Esophagus squamous epithelium (tissue), 5 donors: ENCODE measurements at places on chromosomes 5 and 9.
A peak's percentile ranks its signal among the peaks of the same experiment; 100 is the strongest.

DNA sequence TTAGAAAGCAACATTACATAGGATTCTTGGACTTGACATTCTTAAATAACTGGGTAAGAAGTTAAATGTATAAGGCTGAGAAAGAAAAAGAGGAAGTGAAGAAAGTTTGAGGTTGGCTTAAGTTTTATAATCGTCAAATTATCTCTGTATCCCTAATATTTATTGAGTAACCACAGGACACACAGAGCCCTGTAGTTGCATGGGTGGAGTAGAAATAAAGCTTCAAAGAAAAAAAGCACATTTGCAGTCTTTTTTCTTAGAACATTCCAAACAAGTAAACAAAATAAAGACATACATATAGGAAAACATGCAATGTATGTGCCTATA, 137.0 kb downstream of the CCDC192 start:
- no peak for DNase-seq

DNA sequence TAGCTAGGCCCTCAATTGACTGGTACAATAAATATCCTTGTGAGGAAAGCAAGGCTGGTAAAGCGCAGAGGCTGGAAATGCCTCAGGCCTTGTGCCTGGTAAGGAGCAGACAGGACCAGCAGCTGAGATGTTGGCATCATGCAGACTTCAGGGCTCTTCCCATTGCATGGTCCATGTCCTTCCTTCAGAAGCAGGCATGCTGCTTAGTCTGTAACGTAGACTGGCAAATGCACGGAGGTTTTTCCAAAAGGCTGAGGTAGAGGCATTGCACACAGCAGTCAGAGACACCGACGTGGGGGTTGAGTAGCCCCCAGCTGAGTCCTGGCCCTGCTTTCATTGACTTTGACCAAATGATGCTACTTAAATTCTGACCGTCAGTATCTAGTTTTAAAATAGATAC, 87.1 kb downstream of the ADRB2 start:
- DNase-seq = no peak

- no peak for DNase-seq
Observed at GRCh38 chr5:74371621-74372020, 268.9 kb downstream of the ENC1 start.

DNA sequence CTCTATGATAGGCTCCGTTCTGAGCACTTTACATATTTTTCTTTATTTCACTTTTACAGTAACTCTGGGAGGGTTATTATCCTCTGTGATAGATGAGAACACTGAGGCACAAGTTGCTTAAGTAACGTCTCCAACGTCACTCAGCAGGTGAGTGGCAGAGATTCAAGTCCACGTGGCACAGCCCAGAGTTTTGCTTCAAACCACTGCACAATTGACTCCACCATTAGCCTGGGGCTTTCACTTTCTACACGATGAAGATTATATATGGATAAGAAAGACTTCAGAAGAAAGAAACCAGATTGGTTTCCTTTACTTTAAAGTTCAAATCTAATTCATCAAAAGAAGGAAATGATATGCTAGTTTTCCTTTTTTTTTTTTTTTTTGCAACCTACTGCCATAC, 245.9 kb downstream of the SYK start:
- no peak for DNase-seq

GRCh38 chr5:152349683-152350526, 55.2 kb downstream of the NMUR2 start:
- no peak for DNase-seq

- no peak for DNase-seq
Observed at GRCh38 chr5:88680253-88681132, 202.5 kb downstream of the MEF2C start.

DNA sequence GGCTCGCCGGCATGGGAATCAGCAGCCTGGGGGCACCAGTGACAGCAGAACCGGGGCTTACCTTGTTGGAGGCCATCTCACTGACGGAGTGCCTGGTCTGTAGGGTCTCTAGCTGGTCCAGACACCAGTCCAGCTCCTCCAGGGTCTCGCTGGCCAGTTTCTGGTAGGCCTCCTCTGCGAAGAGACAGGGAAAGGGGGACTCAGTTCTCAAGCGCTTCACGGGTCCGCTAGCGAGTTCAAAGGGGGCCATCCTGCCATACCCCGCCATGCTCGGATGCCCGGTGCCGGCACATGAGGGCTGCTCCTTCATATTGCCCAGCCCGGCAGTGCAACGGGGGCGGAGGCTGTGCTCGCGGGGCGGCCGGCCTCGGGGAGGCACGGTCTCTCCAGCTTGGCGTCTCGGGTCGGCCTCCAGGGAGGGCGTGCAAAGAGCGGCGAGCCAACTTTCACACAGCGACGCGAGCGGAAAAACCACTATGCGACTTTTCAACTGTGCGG, 456.0 kb downstream of the RAB3C start:
- DNase-seq = no peak

GRCh38 chr5:13783726-13784125, 160.8 kb downstream of the DNAH5 start:
- DNase-seq = no peak

DNA sequence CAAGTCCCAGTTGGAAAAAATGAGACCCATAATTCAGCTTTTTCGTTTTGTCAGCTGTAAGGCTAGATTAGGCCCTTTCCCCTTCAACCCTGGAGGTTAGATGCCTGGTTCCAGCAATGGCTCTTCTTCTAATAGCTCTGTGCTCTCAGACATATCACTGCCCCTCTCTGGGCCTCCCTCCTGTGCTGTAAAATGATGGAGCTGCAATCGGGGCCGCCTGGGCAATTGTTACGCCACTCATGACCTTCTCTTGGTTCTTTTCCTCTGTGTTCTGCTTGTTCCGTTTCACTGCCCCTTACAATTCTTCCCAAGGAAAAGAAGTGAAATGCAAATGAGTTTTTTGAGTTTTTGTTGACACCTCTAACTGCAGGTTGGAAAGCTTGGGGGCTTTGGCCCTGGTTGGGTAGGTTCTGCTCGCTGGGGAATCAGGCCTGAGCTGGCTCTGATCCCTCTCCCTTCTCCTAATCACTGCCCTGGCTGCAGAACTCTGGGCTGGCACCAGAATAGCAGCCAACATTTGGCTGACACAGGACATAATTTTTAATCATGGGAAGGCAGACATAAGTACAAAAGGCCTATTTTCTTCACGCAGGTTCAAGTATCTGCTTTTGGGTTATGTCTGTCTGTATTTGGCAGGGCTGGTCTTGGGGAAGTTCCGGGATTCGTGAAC, 110.9 kb downstream of the FOXD1 start:
- no peak for DNase-seq

DNA sequence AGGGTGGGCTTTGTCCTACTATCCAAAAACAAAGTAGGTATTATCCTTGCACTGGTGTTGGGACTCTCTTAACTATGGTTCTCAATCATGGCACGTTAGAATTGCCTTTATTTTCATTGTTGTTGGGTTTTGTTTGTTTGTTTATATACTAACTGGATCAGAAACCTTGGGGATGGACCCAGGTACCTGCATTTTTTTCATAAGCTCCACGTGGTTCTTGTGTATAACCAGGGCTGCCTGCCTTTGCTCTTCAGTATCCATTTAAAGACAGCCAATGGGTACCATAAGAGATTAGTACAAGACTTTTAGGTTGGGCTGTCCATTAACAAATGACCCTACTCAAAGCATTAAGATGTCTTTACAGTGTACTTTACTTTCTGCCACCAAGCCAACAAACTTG, 2.5 kb upstream of the SSBP2 start:
- no peak for DNase-seq

- no peak for DNase-seq
Observed at GRCh38 chr9:37471942-37472684, 6.9 kb upstream of the ZBTB5 start.

- no peak for DNase-seq
Observed at GRCh38 chr5:9922719-9923118, 292.6 kb upstream of the TAS2R1 start.

DNA sequence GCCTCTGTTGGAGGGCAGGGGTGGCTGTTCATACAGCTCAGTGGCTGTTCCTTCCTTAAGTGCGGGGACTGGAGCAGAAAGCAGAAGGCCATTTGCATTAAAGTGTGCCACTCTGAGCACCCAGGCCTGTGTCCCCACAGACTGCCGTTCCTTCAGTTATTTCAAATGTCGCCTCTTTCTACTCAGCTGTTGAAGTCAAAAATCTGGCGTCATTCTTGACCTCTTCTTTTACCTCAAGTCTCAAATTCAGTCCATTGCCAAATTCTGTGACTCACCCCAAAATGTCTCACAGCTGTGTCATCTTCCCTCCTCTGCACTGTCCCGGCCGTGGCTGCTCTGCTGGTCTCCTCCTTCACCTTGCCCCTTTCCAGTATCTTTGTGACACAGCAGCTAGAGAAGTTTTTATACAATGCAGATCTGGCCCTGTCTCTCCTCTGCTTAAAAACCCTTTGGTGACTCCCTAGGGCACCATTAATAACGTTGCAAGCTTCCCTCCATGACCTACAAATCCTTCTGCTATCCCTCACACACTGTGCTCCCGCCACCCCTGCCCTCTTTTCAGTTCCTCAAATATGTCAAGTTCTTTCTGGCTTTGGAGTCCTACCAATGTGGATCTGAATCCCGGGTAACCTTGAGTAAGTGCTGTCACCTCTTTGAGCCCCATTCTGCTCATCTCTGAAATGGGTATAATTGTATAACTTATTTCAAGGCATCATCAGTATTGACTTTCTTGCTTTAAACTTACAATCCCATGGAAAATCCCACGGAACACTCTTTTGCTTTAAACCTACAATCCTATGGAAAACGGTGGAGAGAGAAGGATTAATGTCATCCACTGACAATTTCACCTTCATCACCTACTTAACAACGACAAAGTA, 98.3 kb upstream of the BOD1 start:
- no peak for DNase-seq

DNA sequence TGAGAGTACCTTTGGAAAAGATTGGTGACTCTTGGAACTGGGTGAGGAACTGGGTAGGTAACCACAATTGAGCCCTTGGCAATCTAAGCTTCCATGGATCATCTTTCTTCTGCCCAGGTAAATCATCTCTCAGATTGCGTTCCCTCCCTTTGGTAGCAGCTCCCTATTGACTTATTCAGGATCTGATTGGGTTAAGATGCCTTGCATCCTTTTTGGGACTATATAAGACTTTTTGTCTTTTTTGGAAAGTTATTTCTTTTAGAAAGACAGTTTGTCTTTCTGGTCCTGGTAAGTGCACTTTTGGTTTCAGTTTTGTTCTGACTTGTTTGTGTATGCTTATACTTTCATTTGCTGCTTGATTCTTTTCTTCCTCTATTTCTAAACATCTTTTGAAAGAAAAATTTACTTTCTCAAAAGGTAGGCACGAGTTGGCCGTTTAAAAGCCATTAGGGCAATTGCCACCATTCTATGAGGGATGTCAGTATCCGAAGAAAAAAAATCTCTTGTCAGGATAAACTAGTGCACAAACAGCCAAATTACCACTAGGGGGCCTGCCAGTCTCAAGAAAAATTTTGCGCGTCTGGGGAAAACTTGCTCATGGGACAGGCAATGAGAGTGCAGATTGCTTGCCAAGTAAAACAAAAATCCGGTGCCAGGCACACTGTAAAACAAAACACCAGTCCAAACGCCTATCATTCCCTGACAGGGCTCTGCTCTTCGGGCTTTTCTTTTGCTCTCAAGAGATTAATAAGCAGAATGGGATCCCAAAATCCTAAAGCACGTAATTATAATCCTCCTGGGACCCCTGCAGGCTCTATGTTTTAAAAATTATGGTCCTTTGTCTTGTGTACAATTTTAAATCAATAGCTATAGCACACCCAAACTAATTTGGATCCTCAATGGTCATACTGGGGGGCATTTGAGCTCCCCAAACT, 12.8 kb downstream of the OR1J1 start:
- DNase-seq = peak; percentile 26

DNA sequence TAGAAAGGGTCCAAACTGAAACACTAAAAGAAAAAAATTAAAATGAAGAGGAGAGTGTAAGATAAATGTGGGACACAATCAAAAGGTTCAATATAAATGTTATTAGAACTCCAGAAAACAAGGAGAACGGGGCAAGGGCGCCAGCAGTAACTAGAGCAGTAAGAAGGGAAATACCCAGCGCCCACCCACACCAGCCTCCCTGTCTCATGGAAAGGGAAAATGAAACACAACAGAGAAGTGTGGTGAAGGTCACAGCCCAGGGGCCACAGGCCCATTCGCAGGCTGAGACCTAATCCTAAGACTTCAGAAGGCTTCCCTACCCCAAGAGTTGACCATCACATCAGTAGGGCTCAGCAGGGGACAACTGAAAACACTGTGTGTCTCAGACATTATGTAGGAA, 45.8 kb upstream of the CLK4 start:
- DNase-seq = no peak

GRCh38 chr9:135068776-135069415, 18.6 kb upstream of the OLFM1 start:
- no peak for DNase-seq
